Stimulated activated CD4-positive, alpha-beta T cell treated with anti-CD3 and anti-CD28 coated beads, Interleukin-12 subunit alpha, Interleukin-12 subunit beta, amount 100 ng/mL, for 4 hours (primary cell): ENCODE measurements at places on chromosomes 16 and 17.

DNA sequence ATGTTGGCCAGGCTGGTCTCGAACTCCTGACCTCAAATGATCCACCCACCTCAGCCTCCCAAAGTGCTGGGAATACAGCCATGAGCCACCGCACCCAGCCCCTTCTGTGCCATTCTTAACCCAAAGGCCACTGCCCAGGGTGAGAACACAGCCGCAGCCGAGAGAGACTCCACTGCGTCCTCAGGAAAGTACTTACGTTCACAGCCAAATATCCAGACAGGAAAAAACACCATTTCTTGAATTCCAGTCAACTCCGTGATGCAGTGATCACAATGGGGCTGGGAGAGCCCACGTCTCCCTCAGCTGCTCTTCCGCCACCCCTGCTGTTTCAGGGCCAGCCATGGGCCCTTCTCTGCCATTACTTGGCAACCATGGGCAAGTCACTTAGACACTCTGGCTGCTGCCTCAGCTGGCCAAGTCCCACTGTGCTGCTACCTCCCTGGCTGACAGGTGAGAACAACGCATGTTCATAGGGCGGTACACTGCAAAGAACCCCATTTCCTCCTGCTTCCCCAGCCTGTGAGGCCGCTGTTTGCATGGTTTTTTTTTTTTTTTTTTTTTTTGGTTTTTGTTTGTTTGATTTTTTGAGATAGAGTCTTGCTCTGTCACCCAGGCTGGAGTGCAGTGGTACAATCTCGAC, 4.3 kb downstream of the CDIP1 start:
- DNase-seq, result no peak

DNA sequence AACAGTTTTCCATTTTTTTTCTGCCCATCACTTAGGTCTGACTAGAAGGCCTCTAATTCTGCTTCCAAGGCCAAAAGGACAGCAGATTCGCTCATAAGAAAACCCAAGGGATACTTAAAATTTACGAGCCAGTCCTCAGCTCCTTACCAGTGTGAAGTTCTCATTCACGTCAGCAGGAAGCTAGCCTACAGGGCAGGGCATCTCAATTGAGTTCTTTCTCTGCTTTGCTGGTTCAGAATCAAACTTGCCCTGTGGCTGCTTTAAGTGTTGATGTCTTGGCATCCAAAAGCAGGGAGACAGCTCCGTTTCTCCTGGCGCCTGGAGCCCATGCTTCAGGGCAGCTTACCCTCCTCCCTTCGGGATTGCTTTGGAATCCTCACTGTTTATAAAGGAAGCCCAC, 136.0 kb downstream of the ANKFN1 start:
- no peak for DNase-seq

DNA sequence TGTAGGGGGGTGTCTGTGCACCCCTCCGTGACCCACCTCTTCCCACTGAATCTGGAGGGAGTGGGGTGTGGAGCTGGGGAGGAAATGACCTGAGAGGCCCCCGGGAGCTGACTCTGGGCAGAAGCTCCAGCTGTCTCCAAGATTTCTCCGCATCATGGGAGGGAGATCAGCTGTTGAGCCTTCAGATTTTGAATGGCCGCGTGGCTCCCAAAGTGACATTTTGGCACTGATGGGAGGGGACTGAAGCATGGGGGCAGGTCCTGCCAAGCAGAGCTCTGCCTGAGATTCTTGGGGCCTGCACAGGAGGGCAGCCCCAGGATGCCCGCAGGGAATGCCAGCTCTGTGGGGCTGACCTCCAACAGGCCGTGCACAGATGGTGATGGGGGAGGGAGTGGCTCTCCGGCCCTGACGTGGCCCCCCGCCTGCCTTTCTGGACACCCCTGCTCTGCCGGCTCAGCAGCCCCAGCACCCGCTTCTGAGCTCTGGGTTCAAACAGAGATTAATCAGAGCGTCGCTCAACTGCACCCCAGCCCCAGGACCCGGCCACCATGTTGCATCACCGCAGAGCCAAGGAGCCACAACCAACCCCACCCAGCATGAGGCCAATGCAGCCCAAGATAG, 25.3 kb upstream of the UBE2I start:
- no peak for DNase-seq

DNA sequence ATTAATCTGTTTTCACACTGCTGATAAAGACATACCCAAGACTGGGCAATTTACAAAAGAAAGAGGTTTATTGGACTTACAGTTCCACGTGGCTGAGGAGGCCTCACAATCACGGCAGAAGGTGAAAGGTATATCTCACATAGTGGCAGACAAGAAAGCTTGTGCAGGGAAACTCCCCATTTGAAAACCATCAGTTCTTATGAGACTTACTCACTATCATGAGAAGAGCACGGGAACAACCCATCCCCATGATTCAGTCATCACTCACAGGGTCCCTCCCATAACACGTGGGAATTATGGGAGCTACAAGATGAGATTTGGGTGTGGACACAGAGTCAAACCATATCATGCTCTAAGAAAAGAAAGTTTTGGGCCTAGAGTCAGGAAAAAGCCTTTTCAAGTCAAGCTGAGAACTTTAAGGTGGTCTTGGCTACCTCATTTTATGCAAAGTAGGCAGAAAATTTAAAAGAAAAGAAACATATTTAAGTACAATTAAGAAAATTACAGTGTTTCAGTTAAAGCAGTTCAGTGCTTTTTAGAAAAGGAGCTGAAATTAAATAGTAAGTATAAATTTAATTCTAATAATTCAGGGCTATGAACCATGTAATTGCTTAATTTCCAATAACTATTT, 24.9 kb upstream of the CRYM start:
- DNase-seq, result no peak

GRCh38 chr17:53629188-53629587, 193.5 kb upstream of the KIF2B start:
- no peak for DNase-seq

- DNase-seq, result no peak
Observed at GRCh38 chr16:9151074-9151473, 59.6 kb downstream of the HAPSTR1 start.

DNA sequence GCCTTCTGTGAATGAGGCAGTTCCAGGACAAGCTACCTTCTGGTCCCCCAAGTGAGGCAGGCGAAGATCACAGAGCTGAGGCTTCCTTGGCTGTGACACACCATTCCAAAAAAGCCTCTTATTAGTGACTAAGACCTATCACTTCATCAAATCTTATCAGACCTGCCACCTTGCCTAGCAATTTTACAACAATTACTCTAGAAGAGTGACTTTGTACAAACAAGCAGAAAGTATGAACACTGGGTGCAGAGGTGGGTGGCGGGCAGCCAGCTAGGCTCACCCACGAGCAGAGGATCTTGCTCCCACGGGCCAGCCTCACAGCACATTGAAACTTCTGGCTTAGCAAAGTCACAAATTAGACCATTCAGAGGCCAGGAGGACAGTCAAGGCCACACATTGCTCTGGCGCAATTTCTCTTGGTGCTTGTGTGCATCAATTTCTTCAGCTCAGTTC, 2.2 kb upstream of the ICAM2 start:
- no peak for DNase-seq

- no peak for DNase-seq
Observed at GRCh38 chr17:77741109-77741508, 217.4 kb upstream of the TNRC6C start.

DNA sequence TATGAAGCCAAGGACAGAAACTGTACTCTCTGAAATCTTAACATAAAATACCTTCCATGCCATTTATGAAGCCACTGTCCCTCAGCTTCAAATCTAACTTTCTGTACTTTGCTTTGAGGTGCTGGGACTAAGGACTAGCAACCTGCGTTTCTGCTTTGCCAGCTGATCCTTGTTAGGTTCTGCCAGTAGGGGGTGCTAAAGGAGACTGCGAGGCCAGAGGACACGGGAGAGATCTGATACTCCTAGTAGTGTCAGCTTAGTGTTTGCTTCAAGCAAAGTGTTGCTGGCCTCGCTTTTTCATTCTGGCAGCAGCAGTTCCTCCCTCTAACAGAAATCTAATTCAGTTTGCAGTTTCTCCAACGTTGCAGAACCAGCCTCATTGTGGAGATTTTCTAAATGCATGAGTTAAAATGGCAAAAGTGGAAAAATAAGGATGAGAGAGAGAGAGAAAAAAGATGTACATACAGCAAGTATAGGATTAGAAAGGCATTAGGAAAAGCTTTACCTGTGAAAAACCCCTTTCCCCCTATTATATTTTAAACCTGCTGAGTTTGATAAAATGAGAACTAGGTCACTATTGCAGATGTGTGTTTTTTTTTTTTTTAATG, 297.5 kb downstream of the CA10 start:
- no peak for DNase-seq

GRCh38 chr17:73340093-73340596, 28.3 kb upstream of the CDC42EP4 start:
- DNase-seq, result no peak

DNA sequence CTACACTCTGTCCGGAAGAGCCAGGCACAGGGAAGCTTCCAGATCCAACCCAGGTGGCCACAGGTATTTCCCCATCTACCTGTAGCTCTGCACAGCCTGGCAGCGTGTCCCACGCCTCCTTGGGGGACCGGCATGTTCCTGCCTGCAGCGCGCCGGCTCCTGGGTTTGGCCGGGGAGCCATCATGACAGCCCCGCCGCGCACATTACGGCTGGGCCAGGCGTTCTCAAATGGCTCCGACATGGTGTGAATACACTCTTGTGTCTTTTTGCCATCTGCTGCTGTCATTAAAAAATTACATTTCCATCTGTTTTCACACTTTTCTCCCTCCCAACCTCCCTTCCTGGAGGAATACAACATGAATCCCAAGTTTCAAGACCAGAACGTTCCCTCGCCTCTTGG, 8.0 kb upstream of the GINS2 start:
- DNase-seq, result no peak

- no peak for DNase-seq
Observed at GRCh38 chr17:50354198-50354597, 8.3 kb downstream of the XYLT2 start.

GRCh38 chr17:42284566-42284965, 3.7 kb upstream of the STAT5A start:
- DNase-seq, result no peak

GRCh38 chr16:82936941-82937551, 310.3 kb downstream of the CDH13 start:
- DNase-seq, result no peak

GRCh38 chr17:50523208-50523607, 9.3 kb upstream of the EPN3 start:
- DNase-seq, result no peak

DNA sequence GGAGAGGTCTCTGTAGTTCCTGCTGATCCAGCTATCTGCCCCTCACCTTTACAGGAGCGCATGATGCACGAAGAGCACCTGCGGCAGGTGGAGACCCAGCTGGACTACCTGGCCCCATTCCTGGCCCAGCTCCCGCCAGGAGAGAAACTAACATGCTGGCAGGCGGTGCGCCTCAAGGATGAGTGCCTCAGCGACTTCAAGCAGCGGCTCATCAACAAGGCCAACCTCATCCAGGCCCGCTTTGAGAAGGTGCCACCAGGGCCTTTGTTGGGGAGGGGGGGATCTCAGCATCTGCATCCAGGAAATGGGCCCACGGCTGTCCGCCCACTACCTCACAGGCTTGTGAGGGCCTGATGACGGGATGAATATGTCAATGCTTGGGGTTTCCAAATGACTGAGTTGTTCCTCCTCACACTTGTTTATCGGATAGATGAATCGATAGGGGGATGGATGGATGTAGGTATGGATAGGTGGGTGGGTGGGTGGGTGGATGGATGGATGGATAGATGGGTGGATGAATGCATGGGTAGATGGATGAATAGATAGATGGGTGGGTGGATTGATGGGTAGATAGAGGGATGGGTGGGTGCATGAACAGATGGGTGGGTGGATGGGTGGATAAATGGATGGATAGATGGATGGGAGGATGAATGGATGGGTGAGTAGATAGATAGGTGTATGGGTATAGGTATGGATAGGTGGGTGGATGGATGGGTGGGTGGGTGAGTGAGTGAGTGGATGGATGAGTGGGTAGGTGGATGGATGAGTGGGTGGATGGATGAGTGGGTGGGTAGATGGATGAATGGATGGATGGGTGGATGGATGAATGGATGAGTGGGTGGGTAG, 7.0 kb upstream of the KATNB1 start:
- DNase-seq, result no peak

DNA sequence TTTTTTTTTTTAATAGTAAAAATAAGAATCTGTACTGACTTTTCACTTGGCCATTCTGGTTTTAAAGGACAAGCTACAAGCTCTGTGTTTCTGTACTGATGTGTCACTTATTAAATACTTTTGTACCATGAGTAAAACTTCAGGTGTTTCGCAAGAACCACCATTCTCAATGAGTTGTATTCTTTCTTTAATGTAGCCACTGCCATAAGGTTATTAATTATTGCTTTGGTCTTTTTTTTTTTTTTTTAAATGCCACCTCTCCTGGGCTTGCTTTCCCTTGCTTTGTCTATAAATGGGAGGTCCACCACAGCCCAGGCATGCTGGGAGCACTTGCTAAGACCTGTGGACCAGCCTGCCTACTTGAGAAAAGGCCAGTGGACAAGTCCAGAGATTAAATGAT, 8.4 kb downstream of the ARL2BP start:
- DNase-seq, result no peak

GRCh38 chr17:74953134-74953687, 17.5 kb downstream of the OTOP3 start:
- DNase-seq, result no peak

DNA sequence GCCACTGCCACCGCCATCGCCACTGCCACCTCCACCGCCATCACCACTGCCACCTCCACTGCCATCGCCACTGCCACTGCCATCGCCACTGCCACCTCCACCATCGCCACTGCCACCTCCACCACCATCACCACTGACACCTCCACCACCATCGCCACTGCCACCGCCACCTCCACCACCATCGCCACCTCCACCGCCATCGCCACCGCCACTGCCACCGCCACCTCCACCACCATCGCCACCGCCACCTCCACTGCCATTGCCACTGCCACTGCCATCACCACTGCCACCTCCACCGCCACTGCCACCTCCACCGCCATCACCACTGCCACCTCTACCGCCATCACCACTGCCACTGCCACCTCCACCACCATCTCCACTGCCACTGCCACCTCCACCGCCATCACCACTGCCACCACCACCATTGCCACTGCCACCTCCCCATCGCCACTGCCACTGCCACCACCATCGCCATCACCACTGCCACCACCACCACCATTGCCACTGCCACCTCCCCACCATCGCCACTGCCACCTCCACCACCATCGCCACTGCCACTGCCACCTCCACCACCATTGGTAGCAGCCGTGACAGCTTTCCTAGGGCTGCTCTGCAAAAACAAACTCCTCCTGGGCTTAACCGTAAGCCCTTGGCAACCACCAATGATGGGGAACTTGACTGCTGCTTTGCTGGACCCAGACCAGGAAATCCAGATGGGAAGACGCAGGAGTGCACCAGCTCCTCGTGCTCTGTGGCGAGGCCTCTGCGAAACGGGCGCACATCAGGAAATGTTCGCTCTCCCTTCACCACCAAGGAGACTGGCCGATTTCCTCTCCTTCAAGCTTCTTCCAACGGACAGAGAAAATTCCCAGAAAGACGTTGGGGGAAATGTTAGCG, 147.2 kb downstream of the RBFOX3 start:
- DNase-seq, result no peak

DNA sequence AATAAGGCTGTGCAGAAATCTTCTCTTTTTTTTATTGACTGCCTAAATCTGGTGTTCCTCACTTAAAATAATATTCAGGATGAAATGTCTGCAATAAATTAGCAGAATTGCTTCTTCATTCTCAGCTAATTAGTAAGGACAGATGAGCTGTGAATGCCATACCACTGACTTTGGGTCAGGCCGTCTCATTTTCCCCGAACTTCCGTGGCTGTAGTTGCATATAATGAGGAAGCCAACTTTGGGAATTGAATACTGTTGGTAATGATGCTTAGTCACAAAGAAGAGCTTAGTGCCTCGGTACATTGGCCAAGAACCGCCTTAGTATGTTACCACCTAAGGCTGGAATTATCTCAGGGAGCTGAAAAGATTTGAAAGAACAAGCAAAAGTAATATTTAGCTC, 47.6 kb downstream of the NUP93 start:
- DNase-seq, result no peak
